Uterus (tissue), 4 donors: ENCODE measurements at places on chromosomes 2 and 18. TPM values are rescaled to one million over a fixed set of nuclear protein-coding genes. Genes with fewer than 3 reads are reported as not detected.

Gene ZSWIM2
- total RNA-seq = not detected

DNA sequence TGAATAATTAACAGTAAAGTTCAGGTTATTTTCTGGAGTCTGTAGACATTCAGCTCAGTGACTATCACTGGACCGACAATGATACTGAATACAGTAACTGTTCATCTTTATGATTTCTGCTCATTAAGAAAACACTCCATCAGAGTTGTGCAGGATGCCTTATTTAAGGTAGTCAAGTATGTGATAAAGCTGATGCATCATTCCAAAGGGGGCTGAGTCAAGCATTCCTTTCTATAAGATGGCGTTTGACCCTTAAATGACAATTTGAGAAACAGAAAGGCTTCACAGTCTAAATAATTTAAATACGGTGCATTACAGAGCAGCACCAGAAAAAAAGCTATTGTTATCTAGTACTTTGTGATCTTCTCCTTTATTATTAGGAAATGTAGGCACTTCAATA is 131.1 kb downstream of the CDH2 start:
- H3K4me1 ChIP-seq = no peaks in the 10 kb centered on the region
- no peaks in the 10 kb centered on the region for H3K36me3 ChIP-seq
- H3K27me3 ChIP-seq = no peaks in the 10 kb centered on the region
- no peak overlapping the region for H3K27ac ChIP-seq
- no peak overlapping the region for H3K4me3 ChIP-seq

- H3K27me3 ChIP-seq = no peaks in the 10 kb centered on the region
- no peak overlapping the region for H3K4me3 ChIP-seq
- no peak overlapping the region for H3K27ac ChIP-seq
- no peak for DNase-seq
- no peaks in the 10 kb centered on the region for H3K4me1 ChIP-seq
Observed at GRCh38 chr2:80459028-80459427, 154.5 kb upstream of the LRRTM1 start.

GRCh38 chr18:73983970-73984369 is 163.7 kb downstream of the FBXO15 start:
- no peak overlapping the region for H3K27ac ChIP-seq
- H3K4me3 ChIP-seq = no peak overlapping the region
- no peaks in the 10 kb centered on the region for H3K27me3 ChIP-seq
- DNase-seq = no peak
- no peaks in the 10 kb centered on the region for H3K4me1 ChIP-seq

GRCh38 chr2:108215794-108216211 is 24.0 kb upstream of the SULT1C3 start:
- no peak overlapping the region for H3K27ac ChIP-seq
- H3K4me1 ChIP-seq = no peaks in the 10 kb centered on the region
- H3K4me3 ChIP-seq = no peak overlapping the region
- no peak for DNase-seq
- no peaks in the 10 kb centered on the region for H3K27me3 ChIP-seq
- no peaks in the 10 kb centered on the region for H3K36me3 ChIP-seq

- H3K36me3 ChIP-seq = no peaks in the 10 kb centered on the region
- H3K4me3 ChIP-seq = no peak overlapping the region
- no peak for DNase-seq
- no peaks in the 10 kb centered on the region for H3K4me1 ChIP-seq
- H3K27me3 ChIP-seq = no peaks in the 10 kb centered on the region
Observed at GRCh38 chr2:241763551-241764274, 12.9 kb upstream of the GAL3ST2 start.

- H3K4me1 ChIP-seq = peaks cover 4% of the 10 kb centered on the region
- H3K27me3 ChIP-seq = no peaks in the 10 kb centered on the region
- DNase-seq = peak; percentile 51
- H3K36me3 ChIP-seq = no peaks in the 10 kb centered on the region
- H3K4me3 ChIP-seq = no peak overlapping the region
Observed at GRCh38 chr18:23377669-23378301, 75.3 kb upstream of the RIOK3 start.

DNA sequence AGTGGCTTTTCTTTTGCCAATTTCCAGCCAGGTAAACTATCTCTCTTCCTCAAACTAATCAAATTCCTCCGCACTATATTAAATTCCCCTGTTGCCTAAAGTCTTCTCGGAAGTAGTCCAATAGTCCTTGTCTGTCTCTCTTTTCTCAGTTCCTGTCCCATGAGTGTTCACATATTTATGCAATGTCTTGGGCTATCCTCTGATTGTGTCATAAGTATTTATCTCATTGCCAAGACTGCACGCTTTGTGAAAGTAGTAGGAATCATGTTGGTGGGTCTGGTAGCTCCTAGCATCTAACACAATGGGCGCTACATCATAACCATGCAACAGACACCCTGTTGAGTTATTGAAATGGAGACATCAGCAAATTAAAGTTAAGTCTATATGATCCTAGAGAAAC is 59.9 kb upstream of the POU3F3 start:
- no peaks in the 10 kb centered on the region for H3K36me3 ChIP-seq
- H3K4me3 ChIP-seq = no peak overlapping the region
- H3K4me1 ChIP-seq = no peaks in the 10 kb centered on the region
- H3K27ac ChIP-seq = no peak overlapping the region
- DNase-seq = no peak
- H3K27me3 ChIP-seq = no peaks in the 10 kb centered on the region

Gene ZNF385B
- total RNA-seq = 0.41 TPM

DNA sequence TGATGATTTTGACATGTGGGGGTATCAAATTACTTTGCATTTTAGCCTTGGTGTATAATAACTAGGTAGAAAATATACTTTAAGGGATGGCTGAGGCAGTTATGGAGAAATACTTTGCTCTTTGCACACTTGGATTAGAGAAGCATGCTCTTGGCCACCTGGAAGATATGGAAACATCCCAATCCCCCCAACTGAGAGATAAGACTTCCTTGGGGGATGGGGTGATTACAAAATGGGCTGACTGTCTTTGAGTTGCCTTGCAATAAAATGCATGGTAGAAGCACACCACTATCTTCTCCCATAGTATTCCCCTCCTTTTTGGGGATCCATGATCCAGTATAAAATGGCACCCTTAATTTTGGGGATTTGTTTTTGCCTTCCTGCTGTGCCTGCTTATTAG is 15.1 kb upstream of the FAM98A start:
- H3K36me3 ChIP-seq = no peaks in the 10 kb centered on the region
- no peak overlapping the region for H3K27ac ChIP-seq
- H3K4me1 ChIP-seq = no peaks in the 10 kb centered on the region
- no peaks in the 10 kb centered on the region for H3K27me3 ChIP-seq

DNA sequence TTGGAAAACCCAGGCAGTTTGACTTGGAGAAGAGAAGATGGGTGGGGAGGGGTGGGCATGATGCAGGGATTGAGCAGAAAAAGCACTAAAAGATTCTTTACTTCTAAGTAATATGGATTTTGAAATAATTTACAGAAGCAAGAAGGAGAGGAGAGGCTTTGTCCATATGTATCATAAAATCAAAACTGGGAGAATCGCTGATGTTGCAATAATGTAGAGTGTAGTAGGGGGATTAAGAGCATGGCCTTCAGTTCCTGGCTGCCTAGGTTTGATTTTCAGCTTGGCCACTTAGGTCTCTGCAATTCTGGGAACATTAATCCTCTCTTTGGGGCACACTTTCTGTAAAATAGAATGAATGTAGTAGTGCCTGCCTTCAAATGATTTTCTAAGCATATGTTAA is 1760.4 kb upstream of the CELF4 start:
- no peaks in the 10 kb centered on the region for H3K4me1 ChIP-seq
- H3K27me3 ChIP-seq = no peaks in the 10 kb centered on the region
- no peak overlapping the region for H3K27ac ChIP-seq

DNA sequence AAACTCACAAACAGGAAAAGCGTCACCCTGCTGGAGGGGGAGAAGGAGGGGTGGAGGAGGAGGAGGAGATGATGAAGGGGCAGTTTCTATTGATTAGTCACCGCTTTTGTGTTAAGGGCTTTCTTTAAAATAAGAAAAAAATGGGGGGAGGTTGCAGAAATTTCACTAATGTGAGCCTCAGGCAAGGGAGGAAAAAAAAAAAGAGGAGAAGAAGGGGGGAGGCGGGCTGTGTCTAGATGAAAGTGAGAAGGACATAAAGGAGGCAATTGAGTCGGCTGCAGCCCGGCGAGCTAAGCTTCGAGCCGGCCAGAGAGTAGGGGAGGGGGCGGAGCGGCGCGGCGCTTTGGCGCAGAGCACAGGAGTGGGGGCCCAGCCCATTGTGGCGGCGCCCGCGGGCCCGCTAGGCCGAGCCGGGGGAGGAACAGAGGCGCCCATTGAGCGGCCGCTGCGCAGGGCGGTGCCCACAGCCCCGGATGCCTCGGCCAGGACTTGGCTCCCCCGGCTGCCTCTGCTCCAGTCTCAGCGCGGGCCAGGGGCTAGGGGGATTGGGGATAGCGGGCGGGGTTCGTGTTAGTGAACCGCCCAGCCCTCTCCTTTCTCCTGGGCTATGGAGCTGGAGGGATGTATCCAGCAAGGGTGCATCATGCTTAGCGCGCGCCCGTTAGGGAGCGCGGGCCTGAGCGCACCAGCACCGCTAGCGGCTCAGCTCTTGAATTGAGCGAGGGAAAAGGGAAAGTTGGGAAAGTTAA is 7.9 kb downstream of the PAX3 start:
- peaks cover 85% of the 10 kb centered on the region for H3K27me3 ChIP-seq
- H3K36me3 ChIP-seq = no peaks in the 10 kb centered on the region
- H3K27ac ChIP-seq = no peak overlapping the region
- DNase-seq = no peak
- no peaks in the 10 kb centered on the region for H3K4me1 ChIP-seq

GRCh38 chr2:55951533-55951932 is 28.0 kb upstream of the EFEMP1 start:
- no peak overlapping the region for H3K4me3 ChIP-seq
- H3K27me3 ChIP-seq = no peaks in the 10 kb centered on the region
- no peak overlapping the region for H3K27ac ChIP-seq
- no peak for DNase-seq

- no peaks in the 10 kb centered on the region for H3K36me3 ChIP-seq
- DNase-seq = no peak
- peaks cover 16% of the 10 kb centered on the region for H3K4me1 ChIP-seq
- H3K27ac ChIP-seq = peak overlapping the region; percentile 98
Observed at GRCh38 chr2:160408959-160409291, 84.7 kb downstream of the RBMS1 start.

GRCh38 chr2:220129391-220129790 is 502.0 kb downstream of the SLC4A3 start:
- no peaks in the 10 kb centered on the region for H3K27me3 ChIP-seq
- no peaks in the 10 kb centered on the region for H3K4me1 ChIP-seq
- no peak overlapping the region for H3K4me3 ChIP-seq
- no peak for DNase-seq

- no peak for DNase-seq
- no peak overlapping the region for H3K4me3 ChIP-seq
- H3K36me3 ChIP-seq = no peaks in the 10 kb centered on the region
- H3K27me3 ChIP-seq = no peaks in the 10 kb centered on the region
- no peaks in the 10 kb centered on the region for H3K4me1 ChIP-seq
- no peak overlapping the region for H3K27ac ChIP-seq
Observed at GRCh38 chr2:187855689-187856088, 301.5 kb upstream of the TFPI start.

DNA sequence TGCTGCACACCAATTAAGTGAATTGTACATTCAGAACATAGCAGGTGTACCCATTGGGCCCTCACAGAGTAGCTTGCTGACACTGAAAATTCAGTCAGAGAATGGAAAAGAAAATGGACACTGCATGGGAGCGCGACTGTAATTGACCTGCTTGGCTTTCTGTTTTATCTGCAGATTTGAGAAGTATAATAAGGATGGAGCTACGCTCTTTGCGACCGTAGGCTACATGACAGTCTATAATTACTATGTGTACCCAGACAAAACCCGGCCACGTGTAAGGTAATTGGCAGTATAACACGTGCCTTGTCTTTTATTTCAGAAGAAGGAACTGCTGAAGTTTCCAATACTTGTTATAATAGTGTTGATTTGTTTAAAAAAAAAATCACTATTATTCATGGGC is 33.5 kb upstream of the METAP1D start:
- no peak for DNase-seq
- no peaks in the 10 kb centered on the region for H3K4me1 ChIP-seq
- no peaks in the 10 kb centered on the region for H3K36me3 ChIP-seq
- no peak overlapping the region for H3K27ac ChIP-seq

DNA sequence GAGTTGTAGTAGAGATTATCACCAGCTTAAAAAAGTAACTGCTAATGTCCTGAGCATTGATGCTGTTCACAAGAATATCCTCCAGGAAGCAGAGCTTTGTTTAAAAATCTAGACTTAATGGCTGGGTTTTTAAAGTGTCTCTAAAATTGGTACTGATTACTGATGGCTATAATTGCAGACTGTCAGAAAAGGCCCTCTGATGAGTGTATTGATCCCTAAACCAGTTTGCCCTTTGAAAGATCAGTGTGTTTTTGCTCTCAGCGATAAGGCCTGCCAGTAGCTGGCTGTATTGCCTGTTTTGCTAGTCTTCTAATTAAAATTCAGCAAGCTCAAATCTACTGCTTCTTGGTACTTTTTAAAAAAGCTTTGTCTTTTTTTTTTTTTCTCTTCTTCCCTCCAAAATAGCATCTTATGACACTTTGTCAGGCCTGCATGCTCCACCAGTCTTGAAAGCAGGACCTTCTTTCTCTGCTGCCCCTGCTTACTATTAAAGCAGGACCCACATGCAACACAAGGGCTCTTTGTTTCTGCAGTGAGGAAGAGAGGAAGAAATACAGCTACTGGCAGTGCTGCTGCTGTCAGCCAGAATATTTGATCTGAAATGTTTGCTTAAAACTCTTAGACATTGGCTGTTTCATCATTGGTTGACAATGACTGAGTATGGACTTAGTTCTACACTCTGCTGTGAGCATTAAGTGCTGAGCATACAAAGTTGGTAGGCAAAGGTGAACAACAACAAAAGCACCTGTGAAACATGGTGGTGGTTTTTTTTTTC is 1.8 kb downstream of the SEC11C start:
- H3K27me3 ChIP-seq = no peaks in the 10 kb centered on the region
- no peaks in the 10 kb centered on the region for H3K36me3 ChIP-seq
- no peaks in the 10 kb centered on the region for H3K4me1 ChIP-seq
- H3K27ac ChIP-seq = no peak overlapping the region
- DNase-seq = no peak

GRCh38 chr2:240383871-240384700 is 51.4 kb upstream of the GPC1 start:
- no peak overlapping the region for H3K27ac ChIP-seq
- H3K4me1 ChIP-seq = no peaks in the 10 kb centered on the region
- DNase-seq = no peak
- no peak overlapping the region for H3K4me3 ChIP-seq
- H3K27me3 ChIP-seq = no peaks in the 10 kb centered on the region

DNA sequence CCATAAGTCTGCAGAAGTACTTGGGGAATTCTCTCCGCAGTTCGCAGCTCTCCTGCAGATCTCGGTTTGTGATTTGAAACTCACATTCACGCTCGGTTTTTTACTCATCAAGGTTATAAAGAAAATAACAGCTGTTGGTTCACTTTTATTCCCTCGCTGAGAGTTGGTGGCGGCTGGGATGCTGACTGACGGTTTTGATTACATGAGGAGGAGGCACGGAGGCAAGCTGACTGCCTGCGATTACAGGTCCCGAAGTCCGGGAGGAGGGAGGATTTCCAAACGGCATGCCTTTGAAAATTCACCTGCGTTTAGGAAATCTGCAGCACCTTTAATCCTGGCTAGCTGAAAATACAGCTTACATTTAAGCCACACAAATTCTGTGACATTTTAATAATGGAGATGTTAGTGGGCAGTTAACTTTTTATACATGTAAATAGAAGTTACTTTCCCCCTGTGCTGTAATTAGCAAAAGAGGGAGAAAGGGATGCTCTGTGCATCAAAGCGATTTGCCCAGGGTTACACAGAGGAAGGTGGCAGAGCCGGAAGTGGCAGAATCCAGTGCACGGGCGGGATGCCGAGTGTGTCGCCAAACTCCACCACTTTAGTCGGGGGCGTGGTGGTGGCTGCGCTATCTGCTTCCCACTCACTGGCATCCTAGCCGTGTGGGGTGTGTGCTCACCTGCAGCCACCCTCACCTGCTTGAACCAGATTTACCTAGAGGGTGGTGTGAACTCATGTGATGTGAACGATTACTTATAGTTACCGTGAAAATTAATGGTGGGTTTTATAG is 14.7 kb downstream of the AGAP1 start:
- no peaks in the 10 kb centered on the region for H3K27me3 ChIP-seq
- no peak overlapping the region for H3K27ac ChIP-seq
- H3K36me3 ChIP-seq = no peaks in the 10 kb centered on the region
